ENCODE measurements at places on chromosomes 6 and 20.

GRCh38 chr6:169864148-169865020, 113.0 kb downstream of the ERMARD start:
- DNase-seq, result no peak

GRCh38 chr20:8640461-8640860, 428.4 kb upstream of the PLCB4 start:
- peak; percentile 36 for DNase-seq

DNA sequence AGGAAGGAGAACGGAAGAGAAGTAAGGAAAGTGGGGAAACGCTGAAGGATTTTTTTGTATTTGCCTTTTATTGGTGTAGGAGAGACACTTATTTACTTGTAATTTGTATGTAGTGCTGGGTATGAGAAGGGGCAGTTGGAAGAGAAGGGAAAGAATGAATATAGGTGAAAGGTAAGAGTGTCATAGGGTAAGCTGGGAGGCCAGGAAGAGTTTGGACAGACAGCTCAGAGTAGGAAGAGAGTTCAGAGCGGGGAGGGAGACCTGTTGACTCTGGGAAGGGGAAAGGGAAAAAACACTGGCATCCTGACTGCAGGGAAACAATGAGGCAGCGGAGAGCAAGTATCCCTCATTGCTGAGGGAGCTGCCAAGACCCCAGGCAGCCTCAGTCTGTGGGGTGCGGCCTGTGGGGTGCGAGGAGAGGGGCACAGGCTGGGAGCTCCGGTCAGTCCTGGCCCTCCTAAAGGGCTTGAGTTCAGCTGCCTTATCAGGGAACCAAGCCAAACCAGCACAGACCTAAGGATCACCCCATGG, 3.1 kb downstream of the TRAF3IP2 start:
- DNase-seq, result no peak

DNA sequence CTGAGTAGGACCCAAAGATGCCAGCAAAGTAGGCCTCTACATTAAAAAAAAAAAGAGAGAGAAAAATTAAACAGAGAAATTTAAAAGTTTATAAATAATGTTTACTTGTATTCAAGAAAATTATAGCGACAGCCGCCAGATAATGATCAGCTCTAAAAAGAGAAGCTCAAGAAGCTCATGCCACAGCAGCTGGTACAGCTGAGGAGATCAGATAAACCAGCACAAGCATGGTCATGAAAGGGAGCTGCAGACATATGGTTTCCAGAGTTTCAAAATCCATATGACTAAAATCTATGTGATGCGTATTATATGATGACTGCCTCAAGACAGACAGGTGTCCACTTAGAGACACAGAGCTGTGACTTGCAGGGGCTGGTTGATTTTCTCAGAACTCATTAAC, 13.6 kb upstream of the HLA-C start:
- no peak for DNase-seq

- no peak for DNase-seq
Measured at GRCh38 chr20:46249671-46250070, 58.6 kb downstream of the CDH22 start.

- no peak for DNase-seq
Measured at GRCh38 chr6:37561361-37561760, 61.7 kb upstream of the CCDC167 start.

DNA sequence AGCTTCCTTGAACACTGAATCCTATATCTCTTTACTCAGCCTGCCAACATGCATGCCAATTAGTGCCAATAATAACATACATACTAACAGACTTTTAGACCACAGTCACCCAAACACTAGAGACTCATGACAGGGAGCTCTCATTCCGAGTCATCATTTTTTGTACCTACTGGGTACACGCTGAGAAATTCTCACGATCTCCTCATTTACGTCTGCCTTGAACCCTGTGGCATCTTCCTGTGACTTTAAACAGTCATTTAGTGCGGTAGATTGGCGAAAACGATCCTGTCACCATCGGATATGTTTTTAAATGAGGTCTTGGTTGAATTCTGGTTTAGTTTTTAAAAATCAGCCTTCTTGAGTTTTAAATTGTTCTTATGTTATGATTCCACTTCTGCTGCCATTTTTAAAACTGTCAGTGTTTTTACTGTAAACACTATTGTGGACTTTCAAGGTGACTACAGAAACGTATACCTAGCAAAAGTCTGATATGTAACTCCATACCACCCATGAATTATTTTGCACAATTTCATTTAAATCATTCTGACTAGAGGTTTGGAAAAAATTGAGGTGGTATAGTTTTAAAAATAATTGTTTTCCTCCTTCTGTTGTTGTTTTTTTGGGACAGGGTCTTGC, 275.4 kb downstream of the TSHZ2 start:
- DNase-seq, result no peak

- DNase-seq, result peak; percentile 28
Measured at GRCh38 chr6:1535295-1535694, 74.4 kb upstream of the FOXC1 start.

DNA sequence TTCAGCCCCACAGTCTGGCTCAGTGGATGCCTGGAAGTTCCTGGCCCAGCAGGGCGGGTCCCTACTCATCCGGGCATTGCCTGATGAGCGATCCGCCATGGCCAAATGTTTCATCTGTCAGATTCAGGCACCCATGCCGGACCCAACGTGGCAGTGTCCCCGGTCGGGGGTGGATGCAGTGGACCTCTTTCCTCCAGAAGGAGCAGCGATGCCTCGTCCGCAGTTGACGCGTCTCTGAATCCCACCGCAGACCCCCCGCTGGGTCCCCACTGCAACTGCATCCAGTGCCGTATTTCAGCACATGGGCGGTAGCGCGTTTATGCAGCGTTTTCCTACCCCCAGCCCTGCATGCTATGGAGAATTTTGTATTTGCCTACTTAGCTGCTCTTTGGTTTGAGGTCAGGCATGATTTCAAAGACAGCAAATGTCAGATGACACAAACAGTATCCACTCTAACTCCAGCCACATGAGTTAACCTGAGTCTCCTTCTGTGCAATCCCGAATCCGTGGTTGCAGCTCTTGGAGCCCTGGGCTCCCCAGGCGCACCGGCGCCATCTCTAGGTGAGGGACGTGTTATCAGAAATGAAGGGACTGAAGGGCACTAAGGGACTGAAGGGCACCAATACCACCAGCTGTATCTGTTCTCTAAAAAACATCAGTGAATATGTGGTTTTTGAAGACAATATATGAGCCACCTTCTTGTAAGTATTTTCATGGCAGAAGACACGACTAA, 72.6 kb upstream of the THBS2 start:
- peak; percentile 30 for DNase-seq

DNA sequence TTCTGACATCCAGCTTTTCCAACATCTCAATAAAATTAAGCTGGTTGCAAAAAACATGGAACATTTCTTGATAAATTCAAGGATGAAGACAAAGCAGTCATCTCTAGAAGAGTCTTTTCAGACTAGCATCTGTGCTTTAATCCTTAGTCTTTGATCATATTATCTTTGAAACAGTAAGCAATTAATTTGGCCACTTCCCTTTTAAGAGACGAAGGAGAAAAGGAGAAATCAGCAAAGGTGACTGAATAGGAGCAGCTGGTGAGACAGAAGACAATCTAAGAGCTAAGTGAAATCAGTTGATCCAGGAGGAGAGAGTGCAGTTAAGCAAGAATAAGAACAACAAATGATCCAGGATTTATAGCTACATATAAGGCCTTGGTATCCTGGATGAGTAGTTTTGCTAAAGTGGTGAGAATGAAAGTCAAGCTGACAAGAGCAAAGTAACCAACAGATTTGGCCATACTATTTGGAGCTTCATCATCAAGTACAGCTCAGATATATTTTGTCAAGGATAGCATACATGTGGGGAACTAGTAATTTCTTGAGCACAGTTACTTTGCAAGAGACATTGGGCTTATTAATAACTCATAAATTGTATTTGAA, 215.5 kb downstream of the ADGB start:
- DNase-seq, result no peak

DNA sequence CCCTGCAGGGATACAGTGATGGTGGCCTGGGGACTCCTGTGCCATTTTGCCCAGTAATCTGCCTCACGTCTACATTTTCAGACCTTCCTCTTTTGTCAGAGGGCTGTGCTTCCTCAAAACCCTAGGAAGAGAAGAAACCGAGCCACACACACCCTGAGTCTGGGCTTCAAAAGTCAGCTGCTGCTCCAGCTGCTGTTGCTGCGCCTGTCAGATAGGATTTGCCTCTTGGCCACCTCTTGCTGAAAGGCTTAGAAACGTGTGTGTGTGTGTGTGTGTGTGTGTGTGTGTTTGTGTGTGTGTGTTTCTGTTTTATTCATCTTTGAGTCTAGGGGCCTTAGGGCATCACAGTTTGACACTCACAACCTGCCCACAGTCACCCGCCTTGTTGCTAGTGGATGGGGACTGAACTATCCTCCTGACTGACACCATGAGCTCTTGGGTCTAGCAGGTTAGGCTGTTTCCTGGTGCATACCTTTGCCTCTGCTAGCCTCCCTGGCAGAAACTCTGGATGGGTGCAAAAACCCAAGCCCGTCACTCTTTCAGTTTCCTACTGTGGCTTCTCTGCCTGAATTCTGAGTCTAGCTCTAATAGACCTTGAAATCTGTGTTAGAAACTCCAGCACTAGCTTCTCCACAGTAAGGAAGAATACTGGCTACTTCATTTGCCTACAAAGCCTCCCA, 94.9 kb upstream of the CEP85L start:
- DNase-seq, result no peak

DNA sequence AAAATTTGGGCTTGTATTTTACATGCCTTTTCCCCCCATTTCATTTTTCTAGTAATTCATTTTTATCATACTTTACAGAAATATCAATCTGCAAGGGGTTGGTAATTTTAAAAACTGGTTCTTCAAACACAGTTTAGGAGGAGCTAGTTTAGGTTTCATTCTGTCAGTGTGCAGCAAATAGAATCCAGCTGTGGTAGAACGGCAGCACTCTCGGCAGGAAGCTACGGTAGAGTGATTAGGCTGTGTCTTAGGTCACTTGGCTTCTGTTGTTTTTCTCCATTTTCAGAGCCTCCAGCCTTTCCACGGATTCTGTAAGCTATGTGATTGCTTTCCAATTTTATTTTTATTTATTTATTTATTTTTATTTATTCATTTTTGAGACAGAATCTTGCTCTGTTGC, 32.7 kb downstream of the TLDC2 start:
- peak; percentile 29 for DNase-seq

GRCh38 chr6:131062241-131063027, 611 bp downstream of the EPB41L2 start:
- no peak for DNase-seq

- peak; percentile 75 for DNase-seq
Measured at GRCh38 chr6:149082320-149082719, 235.2 kb upstream of the TAB2 start.

DNA sequence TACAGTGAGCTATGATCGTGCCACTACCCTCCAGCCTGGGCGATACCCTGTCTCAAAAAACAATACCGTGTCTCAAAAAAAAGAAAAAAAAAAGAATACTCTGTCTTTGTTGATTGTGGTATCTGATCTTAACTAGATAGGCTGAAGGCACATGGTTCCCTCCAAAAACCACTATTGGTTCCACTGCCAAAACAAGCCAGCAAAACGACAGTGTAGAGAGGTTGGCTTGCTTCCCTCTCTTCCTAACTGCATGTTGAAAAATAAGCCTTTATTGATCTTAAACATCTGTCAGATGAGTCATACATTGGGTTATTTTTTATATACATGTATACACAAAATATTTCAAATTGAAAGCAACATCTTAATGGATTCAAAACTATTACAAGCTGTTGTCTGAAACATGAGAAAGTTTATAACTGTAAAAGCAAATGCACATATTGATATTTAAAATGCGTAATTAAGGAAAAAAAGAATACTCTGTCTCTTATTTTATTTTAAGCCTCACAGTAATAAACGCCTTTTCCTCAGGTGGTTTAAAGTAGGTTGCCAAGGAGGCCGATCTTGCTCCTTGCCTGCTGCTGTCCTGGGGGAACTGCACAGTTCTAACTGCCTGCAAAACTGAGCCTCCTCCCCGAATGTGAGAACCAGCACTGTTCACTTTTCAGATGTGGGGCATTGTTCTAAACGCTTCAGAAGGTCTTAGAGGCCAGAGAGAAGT, 7.0 kb upstream of the NINL start:
- peak; percentile 3 for DNase-seq

DNA sequence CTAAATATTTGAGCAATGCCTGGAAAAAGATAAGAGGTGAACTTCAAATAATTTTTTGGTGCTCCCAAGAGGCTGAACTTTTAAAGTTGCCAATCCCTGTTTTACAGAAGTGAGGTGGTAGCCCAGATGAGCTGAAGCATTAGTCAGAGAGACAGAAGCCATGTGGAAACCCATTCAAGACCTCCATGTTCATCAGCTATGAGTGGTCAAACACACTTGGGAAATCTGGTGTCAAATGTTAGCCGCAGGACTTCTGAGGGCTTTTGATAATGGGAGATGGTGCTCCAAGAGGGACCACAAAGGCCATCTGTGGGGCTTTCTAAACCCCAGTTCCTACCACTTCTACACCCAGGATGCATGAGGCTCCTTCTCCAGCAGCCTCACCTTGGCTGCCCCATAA, 77.5 kb upstream of the MRPS10 start:
- no peak for DNase-seq

DNA sequence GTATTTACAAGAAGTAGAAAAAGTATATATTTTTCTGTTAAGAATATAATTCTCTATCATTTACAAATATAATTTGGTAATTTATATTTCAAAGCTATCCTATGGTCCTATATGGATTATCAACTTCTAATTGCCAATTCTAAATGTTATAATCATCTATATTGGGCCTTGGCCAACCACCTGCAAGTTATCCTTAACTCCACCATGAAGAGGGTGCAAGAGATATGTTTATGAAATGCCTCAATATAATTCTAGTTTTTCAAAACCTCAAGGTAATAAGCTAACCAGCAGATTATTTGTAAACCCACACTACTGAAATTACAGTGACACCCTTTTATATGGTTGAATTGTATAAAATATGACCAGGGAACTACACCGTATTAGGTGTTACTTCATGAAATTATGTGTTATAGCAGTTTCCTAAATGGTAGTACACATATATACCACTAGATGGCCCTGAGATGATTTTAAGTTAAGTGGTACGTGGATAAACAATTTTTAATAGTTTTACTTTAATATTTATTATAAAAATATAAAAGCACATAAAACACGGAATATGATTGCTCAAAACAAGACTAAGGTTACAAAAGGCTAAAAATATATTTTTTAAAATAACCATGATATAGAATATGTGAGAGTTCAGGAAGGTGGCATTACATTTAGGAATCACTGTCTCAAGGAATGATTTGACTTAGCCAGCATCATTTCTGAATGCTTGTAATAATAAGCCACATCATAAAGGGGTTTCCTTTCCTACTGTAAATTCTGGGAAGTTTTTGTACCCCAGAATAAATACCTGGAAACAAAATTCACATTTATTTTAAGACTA, 9.8 kb upstream of the PNISR start:
- DNase-seq, result peak; percentile 37

- no peak for DNase-seq
Measured at GRCh38 chr6:13654496-13654895, 39.4 kb downstream of the NOL7 start.

DNA sequence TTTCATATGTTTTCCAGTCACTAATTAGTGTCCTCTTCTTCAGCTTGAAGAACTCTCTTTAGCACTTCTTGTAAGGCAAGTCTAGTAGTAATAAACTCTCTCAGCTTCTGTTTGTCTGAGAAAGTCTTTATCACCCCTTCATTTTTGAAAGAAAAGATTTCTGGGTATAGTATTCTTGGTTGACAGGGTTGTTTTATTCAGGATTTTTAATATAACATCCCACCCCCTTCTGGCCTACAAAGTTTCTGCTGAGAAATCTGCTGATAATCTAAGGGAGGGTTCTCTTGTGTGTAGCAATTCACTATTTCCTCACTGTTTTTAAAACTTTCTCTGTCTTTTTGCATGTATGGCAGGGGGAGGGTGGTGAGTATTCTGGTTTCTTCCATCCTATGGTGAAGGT, 9.6 kb upstream of the WFDC11 start:
- no peak for DNase-seq

Data from AG10803 (cell line).